ENCODE measurements at places on chromosomes 5 and 9.

- DNase-seq = no peak
These were observed 43.8 kb downstream of the WDR36 start for GRCh38 chr5:111135946-111136345.

GRCh38 chr5:109412981-109413402 lies 3.2 kb upstream of the PJA2 start:
- no peak for DNase-seq

GRCh38 chr9:81074221-81074620 lies 615.1 kb downstream of the TLE1 start:
- no peak for DNase-seq

- no peak for DNase-seq
These were observed 217.0 kb downstream of the DMRT2 start for GRCh38 chr9:1267141-1267570.

DNA sequence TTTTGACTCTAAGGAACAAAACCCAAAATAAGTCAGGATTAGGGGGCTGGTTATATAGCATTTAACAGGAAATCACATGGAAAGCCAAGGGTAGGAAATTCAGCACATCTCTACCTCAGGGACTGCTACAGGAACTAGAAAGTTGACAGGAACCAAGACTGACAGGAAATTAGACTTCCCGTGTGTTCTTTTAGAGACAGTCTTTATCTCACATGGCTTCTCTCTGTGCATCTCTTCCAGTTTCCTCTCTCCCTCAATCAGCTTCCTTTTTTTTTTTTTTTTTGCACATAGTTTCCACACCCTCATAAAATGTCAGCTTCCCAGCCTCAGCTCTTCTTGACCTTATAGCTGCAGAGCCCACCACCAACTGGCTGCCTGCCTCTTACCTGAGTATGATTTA lies 4.8 kb downstream of the RECK start:
- no peak for DNase-seq

GRCh38 chr9:94665613-94666012 lies 26.3 kb upstream of the FBP1 start:
- DNase-seq = no peak

DNA sequence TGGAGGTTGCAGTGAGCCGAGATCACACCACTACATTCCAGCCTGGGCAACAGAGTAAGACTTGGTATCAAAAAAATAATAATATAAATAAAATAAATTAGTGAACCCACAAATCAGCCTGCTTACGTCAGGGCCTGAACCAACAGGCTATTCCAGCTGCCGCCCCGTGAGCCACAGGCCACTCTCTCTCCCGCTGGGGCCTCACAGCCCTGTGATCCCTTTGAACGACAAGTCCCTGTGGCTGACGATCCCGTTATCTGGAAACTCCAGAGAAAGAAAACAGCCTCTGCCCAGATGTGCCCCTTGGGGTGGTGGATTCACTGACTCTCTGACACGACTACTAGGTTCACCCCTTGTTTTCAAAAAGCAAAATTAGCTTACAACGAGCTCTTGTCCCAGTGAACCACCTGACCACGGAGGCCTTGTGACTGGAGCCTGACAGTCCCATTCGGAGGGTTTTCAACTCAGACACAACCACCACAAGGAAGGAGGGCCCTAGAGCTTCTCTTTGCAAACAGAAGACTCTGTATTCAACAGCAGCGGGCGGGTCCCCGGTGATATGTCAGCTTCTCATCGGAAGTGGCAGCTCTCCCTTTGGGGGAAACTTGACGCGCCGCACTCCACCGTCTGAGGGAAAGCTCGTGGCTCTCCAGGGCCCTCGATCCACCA lies 4.4 kb upstream of the DIPK1B start:
- DNase-seq = no peak

DNA sequence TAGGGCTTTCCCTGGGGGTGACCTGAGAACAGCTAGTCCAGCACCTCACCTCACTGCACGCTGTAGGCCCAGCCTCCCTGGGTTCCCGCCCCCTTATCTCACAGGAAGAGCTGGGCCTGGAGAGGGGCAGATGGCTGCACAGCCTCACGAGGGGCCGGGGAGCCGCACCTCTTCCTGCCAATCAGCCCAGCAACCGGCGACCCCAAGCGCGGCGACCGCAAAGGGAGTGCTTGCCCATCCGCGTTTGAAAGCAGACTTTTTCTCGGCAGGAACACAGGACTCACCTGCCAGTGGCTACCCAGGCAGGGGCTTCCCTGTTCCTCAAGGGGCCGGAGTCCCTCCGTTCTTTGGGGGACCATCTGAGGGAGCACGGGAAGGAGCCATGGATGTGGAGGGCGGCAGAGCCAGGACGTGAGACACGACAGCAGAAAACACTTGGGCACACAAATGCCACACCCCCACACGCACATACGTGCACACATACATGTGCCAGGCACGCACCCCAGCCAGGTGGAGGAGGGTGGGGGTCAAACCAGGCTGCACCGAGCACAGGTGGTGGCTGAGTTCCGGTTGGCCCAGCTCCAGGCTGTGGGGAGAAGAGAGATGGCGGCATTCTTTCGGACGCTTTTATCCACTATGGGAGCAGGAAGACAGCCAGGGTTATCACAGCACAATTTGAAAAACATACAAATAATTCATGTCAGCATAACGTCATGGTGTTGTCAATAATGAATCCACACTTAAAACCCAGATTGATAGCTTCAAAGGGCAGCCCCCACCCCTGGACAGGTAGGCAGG lies 11.3 kb downstream of the TMEM250 start:
- DNase-seq = no peak

- DNase-seq = no peak
These were observed 63.4 kb downstream of the DIRAS2 start for GRCh38 chr9:90579181-90579580.

DNA sequence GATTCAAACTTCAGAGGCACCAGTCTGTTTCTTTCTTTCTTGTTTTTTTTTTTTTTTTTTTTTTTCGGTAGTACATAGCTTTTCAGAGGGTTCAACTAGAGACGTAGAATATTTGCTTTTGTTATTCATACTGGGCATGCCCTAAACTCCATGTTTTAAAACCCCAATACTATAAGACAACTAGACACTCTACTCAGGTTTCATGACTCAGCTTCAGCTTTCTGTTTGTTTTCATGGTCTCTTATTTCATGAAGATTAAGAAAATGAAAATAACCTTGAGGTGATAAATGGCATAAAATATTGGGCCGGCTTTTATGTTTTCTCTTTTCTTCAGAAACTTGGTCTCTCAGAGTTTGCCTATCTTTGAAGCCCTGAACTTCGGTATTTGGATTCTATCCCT lies 2126.3 kb upstream of the ACO1 start:
- DNase-seq = no peak

GRCh38 chr5:58156973-58157701 lies 302.7 kb downstream of the PLK2 start:
- no peak for DNase-seq

DNA sequence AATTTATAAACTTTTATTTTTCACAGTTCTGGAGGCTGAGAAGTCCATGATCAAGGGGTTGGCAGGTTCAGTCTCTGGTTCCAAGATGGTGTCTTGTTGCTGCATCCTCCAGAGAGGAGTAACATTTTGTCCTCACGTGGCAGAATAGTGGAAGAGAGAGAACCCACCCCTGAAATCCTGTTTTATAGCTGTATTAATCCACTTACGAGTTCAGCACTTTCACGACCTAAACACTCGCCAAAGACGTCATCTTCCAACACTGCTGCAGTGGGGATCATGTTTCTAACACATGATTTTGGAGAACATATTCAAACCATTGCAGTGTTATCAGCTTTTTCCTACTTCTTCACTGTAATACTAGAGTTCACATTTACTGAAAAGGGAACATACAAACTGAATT lies 233.0 kb upstream of the ATP10B start:
- no peak for DNase-seq

DNA sequence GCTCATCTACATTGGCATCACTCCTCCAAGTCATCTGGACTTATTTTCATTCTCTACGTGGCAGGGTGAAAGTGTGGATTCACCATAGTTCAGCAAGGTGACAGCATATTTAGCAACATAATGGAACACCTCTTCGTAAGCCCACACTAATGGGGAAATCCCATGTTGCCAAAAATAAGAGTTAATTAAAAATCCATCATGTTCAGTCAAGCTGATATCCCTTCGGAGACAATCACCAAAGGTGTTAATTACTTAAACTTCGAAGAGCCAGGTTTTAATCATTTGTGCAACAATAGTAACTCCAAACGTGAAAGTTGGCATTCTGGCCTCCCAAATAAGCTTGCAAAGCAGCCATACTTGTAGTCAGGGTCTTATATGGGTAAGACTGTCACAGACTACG lies 242.9 kb downstream of the NSG2 start:
- no peak for DNase-seq

GRCh38 chr5:145780982-145781381 lies 54.2 kb downstream of the PRELID2 start:
- no peak for DNase-seq

DNA sequence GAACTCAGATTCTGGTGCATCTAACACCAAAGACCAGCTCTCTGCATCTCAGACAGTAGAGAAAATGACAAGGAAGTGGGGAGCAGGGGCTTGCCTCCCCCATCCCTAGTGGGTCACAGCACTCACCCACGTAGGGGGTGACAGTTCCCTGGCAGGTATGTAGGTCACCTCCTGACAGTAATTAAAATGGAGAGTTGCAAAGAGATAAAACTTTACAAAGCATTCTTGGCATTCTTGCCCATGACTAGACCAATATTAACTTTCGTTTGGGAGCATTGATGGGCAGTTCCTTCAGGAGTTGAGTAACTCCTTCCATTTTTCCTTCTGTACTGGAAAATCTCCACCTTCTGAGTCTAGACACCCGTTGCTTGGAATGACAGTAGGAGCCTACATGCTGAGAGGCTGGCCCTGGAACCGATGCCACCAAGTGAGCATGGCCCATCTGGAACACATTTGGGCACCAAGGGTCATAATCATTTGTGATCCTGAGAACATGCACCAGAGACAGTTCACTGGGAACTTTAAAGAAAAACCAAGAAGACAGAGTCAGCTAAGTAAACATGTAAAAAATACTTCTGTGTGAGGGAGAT lies 81.5 kb upstream of the MSX2 start:
- no peak for DNase-seq

DNA sequence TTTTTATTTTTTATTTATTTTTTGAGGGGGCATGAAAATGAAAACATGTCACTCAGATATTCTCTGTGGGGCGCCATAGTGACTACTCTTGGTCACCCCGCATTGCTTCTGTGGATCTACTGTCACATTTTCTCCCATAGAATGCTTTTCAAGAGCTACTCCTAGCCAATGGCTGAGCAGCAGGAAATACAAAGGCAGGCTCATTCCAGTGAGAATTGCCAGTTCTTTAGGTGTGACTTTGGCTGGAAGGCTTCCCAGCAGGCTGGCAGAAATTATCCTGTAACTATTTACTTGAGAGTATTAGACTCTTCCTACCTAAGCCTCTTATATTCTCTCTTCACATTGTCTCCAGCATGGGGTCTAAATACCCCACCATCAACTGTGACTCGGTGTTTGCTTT lies 21.0 kb upstream of the PTPRD start:
- no peak for DNase-seq

DNA sequence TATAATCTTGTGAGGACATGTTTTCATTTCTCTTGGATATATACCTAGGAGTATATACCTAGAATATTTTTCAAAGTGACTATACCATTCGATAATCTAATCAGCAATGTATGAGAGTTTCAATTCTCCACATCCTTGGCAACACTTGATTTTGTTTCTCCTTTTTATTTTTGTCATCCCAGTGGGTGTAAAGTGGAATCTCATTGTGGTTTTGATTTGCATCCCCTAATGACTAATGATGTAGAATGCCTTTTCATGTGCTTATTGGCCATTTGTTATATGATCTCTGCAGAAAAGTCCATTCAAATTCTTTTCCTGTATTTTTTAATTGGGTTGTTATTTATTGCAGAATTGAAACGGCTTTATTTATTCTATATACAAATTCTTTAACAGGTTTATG lies 15.2 kb downstream of the ZCCHC9 start:
- no peak for DNase-seq

GRCh38 chr5:96924016-96924443 lies 11.8 kb upstream of the LNPEP start:
- no peak for DNase-seq

Measured in stimulated activated CD8-positive, alpha-beta memory T cell treated with anti-CD3 and anti-CD28 coated beads, Interleukin-15, amount 100 ng/mL, for 4 hours (primary cell).